ENCODE measurements at places on chromosomes 4 and X.
A peak's percentile ranks its signal among the peaks of the same experiment; 100 is the strongest.

- DNase-seq: no peak
Measured at GRCh38 chrX:94814216-94814615, 1140.2 kb downstream of the FAM133A start.

- no peak for DNase-seq
Measured at GRCh38 chrX:8404926-8405325, 59.7 kb upstream of the VCX3B start.

DNA sequence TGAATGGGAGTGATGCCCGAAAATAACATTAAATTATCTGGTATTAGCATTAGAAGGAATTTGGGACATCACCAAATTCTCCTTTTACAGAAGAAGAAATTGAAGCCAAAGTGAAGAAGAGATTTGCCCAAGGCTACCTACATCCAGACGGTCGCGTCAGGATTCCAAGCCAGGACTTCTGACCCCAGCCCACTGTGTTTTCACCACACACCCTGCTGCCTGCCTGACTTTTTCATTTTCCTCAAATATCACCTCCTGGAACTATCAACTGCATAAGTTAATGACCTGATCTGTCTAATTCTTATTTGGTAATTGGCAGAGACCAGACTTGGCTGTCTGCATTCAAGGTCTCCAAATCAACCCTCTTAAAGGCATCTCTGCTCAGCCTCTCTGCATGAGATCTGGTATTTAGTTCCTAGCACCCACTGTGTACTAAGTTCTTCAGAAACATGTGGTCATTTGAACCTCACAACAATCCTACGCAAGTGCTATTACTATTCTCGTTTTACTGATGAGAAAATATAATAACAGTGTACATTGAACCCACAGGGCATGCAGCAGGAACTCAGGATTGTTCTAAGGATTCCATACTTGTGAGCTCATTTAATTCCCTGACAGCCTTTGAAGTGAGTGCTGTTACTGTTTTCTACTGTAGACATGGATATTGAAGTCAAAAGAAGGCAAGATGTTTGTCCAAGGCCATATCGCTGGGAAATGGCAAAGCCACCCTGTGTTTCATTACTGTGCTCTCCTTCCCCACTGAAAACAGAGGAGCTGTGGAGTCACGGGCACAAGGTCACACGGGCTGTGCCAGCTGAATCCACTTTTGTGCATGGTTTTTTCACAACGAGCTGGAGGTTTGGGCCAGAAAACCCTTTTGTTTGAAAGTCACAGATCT is 195.2 kb upstream of the C1QTNF7 start:
- no peak for DNase-seq

DNA sequence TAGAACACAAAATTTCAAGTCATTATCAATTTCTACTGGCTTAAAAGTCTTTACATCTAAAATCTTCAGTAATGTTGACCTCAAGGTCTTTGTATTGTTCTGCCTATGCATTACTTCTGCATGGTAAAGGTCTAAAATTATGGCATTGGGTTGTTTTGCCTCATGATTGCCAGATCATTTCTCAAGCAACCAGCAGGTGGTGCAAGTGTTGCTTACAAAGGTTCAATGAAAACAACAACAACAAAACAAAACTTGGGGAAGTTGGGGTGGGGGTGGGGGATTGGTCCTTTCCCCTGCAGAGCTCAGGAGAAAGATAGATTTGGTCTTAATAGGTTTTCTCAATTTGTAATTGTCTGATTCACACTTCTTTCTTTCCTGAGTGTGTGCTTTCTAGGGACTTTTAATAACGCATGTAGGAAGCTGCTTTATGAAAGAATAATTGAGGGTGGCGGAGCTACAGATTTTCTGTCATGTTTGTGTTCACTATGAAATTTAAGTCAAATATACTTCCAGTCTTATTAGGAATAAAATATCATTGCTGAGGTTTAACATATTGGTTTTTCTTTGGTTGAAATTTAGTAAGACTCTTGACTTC is 145.1 kb downstream of the COL4A5 start:
- no peak for DNase-seq

GRCh38 chrX:153969904-153970356 is 1.7 kb downstream of the HCFC1 start:
- DNase-seq: peak; percentile 31

GRCh38 chrX:2928583-2929434 is at the start of gene ARSD:
ARSD (minus strand) TSS chrX:2929339; CDS start chrX:2929275, 64 bp downstream.
- DNase-seq: peak; percentile 38

DNA sequence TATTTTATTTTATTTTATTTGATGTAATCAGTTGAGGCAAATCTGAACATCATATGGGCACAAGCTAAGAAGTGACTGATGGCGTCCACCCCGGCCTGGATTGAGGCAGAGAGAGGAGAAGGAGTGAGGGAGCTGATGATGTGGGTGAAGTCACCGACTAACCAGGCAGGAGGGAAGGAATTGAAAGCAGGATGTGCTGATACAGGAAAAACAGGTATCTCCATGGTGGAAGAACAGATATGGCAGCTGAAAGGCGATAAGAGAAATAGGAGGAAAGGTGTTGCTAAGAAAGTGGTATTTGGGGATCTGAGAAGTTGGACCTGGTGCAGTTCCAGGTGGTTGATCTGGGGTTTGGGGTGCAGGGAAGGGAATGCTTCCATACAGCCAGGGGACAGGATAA is 37.6 kb upstream of the GYPB start:
- no peak for DNase-seq

DNA sequence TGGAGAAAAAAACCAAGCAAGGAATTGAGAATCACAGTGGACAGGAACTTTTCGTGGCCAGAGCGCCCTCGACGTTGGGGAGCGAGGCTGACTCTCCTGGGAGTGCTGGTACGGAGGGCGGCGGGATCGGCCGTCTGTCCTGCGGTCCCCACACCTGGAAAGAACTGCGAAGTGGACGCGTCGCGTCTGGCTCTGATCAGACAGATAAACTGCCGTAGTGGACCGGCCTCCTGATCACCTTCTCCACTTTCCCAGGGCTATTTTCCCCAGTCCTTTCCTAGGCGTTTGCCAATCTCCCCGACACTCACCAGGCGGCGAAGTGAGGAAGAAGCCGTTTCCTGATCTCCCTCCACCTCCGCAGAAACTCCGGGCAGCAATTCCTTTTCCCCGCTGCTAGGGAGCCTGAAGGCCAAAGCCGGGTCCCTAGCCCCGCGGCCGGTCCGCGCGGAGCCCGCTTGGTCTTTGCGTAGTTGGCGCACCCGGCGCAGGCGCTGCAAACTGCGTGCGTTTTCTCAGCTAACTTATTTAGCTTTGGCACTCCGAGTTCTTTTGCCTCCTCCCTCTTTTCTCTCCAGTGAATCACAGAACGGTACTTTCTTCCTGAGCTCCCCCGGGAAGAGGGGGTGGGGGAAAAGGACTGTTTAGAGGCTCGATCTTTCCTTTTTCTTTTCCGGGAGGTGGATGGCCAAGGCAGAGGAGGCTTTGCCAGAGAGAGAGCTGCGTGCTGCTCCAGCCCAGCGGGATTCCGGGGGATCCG is at the start of gene ARSJ:
Gene ARSJ, minus strand, starts transcription at position 500 of the 757 bp plus-strand sequence. CDS start 813 bp downstream, outside the sequence.
- DNase-seq: peak; percentile 18

DNA sequence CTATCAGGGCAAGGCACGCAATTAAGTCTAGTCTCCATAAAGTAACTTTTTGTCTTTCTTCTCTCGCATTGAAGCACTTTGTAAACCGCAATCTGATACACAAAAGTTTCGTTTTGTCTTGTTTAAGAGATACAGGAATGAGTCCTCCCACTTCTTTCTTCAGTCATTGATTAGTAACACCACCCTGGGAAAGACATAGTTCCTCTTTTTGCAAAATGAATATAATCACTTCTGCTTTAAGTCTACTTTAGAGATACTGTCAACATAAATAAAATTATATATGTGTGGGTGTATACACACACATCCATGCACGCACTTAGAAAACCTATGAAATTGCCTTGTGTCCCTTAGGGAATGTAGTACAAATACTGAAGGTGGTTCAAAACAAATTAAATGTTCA is 11.7 kb downstream of the COQ2 start:
- no peak for DNase-seq

- no peak for DNase-seq
Measured at GRCh38 chr4:138728566-138728965, 287.0 kb upstream of the NOCT start.

GRCh38 chrX:37470711-37471110 is 100.8 kb upstream of the LANCL3 start:
- no peak for DNase-seq

GRCh38 chrX:110407910-110408545 is 49.4 kb downstream of the RTL9 start:
- DNase-seq: no peak

DNA sequence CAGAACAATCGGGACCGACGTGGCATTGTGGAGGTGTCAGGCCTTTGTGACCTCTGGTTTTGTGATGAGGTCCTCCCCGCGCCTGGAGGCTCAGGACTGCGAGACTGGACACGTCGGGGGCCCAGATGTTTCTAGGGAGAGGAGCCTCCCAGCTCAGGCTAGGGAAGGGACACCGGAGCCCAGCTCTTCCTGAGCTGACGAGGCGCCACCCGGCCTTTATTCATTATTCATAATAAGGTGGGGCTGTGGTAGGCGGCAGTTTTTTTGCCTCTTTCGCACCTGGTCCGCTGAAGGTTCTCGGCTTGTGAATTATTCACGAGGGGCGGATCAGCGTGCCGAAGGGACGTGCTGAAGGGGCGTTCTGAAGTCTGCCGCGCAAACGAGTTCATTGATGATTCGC is 2.3 kb upstream of the UBA1 start:
- DNase-seq: no peak

DNA sequence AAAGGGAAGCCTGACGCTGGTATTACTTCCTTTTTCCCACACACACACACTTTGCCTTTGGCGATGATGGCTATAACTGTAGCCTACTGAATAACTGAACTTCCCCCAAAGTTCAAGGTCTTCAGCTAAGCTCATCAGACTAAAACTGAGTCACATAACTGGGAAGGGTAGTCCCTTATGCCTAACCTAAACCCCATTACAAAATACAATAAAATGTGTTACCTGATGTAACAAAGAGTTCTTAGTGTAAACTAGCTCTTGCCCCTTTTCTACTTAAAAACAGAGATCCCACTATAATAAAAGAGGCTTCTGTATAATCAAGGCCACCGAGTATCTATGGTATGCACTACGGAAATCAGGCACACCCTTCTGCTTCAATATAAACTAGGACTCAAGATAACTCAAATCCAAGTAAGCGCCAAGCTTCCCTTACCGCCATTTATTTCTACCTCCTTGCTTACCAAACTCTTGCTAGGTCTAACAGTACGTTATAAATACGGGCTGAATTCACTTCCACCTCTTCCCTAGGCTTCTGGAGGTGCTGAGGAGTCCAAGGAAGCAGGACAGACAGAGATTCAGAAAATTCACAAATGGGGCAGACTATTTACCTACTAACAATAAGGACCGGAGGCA is 2.4 kb downstream of the OTUD4 start:
- no peak for DNase-seq

- no peak for DNase-seq
Measured at GRCh38 chrX:102155806-102156179, at the start of gene BEX5. BEX5 (minus strand) TSS chrX:102155977; CDS start chrX:102154265, 1,712 bp downstream.

DNA sequence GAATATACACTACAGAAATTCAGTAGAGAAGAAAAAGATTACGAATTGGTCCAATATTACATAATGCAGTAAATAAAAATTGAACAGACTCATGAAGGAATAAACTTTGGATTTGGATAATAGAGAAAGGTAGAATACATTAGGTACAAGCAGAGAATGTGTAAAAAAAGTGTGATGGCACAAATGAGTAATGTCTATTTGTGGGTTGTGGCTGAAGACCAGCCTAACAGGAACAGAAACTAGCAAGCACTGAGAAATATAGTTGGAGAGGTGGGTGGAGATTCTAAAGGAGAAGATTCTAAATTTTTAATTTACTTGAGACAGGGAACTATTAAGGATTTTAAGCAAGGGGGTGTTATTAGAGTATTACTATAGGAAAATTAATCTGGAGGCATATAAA is 15.2 kb upstream of the CLOCK start:
- no peak for DNase-seq

- DNase-seq: no peak
Measured at GRCh38 chr4:17230727-17231126, 281.2 kb downstream of the QDPR start.

- no peak for DNase-seq
Measured at GRCh38 chrX:71668248-71668595, 876 bp downstream of the LOC101059915 start.

GRCh38 chr4:1167244-1167949 is 5.0 kb downstream of the SPON2 start:
- DNase-seq: peak; percentile 54

GRCh38 chr4:125392694-125393093 is 77.9 kb downstream of the FAT4 start:
- DNase-seq: no peak

DNA sequence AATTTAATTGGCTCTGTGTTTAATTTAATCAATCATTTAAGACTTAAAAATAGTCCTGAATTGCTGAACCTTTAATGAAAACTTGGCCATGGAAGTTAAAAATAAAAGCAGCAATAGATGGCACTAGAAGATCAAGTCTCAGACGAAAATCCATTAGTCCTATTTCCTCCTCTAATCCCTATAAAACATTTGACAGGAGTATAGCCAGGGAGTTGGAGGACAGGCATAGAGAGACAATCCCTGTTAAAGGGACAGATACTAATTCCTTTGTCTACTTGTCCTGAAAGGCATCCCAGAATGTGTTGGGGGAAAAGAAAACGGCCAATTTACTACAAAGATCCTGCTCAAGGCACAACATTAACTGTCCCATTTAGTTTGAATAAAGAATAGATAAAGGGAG is 276.3 kb upstream of the TACR3 start:
- DNase-seq: no peak

GRCh38 chrX:1190596-1191145 is 21.8 kb downstream of the CRLF2 start:
- no peak for DNase-seq

- DNase-seq: no peak
Measured at GRCh38 chr4:151484396-151485102, 75.6 kb downstream of the FHIP1A start.

GRCh38 chr4:76489686-76490161 is 54.7 kb downstream of the SHROOM3 start:
- DNase-seq: no peak

DNA sequence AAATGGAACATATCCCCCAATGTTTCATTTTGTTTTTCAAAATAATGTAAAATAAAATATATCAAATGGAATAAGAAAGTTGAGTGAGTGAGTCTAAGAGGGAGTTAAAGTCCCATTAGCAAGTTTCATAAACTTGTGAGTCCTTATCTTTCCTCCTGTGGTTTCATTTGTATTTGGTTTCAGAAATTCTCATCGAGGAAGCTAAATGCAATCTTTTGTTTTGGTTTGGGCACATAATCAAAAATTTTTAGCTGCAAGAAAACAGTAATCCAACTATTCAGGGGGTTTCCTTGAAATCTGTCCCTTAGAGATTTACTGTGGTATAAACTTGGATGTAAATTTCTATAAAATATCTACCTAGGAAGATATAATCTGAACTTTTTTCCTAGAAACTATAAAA is 124.2 kb downstream of the CAMK2D start:
- DNase-seq: no peak

- no peak for DNase-seq
Measured at GRCh38 chr4:55398461-55398860, 2.7 kb downstream of the TMEM165 start.
